Suppressor macrophage treated with lipopolysaccharide for 1 hour (primary cell): ENCODE measurements at places on chromosomes 6 and 20.

DNA sequence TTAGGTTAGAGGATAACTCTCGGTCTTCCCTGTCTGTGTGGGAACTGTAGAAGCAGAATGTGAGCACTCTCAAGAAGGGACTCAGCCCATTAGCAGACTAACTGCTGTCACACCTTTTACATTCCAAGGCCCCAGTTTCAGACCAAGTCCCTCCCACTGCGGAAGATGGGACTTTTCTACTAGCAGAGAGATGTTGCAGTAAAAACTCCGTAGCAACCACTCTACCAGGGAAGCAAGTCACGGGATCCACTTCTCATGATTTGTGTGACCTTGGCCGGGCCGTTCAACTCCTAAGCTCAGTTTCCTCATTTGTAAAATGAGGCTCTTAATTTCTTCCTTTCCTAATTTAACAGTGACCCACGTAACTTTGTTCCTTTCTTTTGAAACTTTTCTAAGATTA is 77.1 kb upstream of the SLC4A11 start:
- DNase-seq: no peak

GRCh38 chr20:23641936-23642751 is 4.4 kb upstream of the CST3 start:
- DNase-seq: peak; percentile 75

DNA sequence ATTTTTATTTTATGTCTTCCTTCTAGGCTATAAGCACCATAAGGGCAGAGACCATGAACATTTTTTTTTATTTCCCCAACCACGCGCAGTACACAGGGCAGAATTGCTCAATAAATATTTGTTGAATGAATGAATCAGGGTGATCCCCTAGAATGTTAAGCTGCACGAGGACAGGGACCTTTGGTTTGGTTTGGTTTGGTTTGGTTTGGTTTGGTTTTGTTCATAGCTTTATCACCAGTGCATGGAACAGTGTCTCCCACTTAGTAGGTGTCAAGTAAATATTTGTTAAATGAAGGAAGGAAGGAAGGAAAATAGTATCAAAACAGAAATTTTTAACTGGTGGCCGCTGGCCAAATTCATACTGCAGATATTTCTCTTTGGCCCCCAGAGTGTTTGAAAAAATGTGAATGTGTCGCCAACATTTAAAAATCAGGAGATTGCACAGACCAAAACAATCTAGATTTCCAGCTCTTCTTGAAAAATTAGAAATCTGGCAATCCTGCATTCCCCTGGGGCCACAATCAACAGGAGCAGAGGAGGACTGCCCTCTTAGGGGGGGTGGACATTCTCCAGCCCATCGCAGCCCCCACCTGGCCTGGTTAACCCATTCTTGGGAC is 205.3 kb downstream of the EYA2 start:
- no peak for DNase-seq

GRCh38 chr6:85678026-85678601 is 35.4 kb upstream of the SYNCRIP start:
- DNase-seq: no peak

- no peak for DNase-seq
Measured at GRCh38 chr6:21708320-21708580, 114.7 kb downstream of the SOX4 start.
